GM12865 (cell line): ENCODE measurements at places on chromosomes 5 and 9.

DNA sequence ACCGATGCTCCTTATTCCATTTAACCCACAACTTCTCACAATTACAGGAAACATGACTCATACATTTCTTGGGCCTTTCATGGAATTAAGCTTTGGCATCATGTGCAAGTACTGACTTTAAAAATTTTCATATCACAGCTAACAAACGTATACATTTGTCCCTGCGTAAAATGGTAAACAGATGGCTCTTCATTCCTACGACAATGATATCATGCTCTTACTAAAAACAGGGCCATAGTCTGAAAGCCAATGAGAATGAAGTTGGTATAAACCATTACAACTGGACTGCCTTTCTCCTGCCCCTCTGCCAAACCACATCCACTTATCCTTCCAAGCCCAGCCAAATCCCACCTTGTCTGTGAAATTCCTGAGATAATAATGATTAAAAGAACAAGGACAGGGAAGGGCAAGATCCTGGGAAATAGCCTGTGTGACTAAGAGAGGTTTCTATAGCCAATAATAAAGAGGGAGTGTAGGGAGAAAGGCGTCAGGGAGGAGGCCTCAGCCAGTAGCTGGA lies 44.9 kb upstream of the ZNF366 start:
- no peak for DNase-seq

DNA sequence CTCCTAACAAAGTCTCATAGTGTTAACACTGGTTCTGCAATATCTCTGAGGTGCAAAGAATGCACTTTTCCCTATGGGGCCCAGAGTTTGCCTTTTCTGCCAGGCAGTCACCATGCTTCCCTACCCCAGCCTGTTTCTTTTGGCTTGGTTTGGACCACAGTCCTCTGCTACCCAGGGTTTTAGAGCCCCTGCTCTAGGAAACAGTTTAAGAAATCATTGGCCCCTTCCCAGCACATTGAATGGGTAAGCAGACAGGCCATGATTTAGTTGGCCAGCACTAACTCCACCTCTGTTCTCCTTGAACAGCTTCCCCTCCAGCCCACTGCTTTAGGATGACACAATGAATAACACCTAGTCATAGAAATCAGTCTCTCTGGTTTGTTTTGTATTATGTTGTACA lies 73.2 kb downstream of the UBAP1 start:
- DNase-seq: no peak

DNA sequence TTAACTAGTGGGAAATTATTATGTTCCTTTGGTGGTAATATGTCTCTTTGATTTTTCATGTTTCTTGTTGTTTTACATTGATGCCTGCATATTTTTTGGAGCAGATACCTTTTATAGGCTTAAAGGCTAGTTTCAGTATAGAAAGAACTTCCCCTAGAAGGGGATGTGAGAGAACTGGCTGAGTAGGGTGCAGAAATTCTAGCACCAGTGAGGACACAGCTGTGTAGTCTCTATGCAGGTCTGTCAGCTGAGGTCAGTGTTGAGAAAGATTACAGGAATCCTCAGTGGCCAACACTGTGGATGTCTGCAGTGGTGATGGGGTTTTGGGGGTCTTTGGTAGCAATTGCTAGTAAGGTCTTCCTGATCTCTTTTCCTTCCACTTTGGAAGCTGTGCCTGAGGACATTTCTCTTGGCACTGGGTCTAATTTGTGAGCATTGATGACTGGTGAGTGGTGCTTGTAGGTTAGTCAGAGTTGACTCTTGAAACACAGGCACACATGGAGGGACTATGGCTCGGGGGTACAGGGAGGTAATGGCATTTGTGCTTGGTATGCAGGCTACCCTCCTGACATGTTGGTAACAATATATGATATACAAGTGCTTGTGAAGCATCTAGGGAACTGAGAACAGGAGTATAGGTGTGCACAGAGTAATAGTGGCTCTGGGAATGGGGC lies 221.4 kb downstream of the SPATA31D1 start:
- DNase-seq: peak; percentile 9

GRCh38 chr9:121927636-121928035 lies 165.5 kb downstream of the TTLL11 start:
- DNase-seq: no peak

GRCh38 chr5:154242442-154242841 lies 51.9 kb downstream of the GALNT10 start:
- DNase-seq: no peak

- DNase-seq: no peak
Measured at GRCh38 chr5:73766902-73767301, 140.9 kb downstream of the ARHGEF28 start.

DNA sequence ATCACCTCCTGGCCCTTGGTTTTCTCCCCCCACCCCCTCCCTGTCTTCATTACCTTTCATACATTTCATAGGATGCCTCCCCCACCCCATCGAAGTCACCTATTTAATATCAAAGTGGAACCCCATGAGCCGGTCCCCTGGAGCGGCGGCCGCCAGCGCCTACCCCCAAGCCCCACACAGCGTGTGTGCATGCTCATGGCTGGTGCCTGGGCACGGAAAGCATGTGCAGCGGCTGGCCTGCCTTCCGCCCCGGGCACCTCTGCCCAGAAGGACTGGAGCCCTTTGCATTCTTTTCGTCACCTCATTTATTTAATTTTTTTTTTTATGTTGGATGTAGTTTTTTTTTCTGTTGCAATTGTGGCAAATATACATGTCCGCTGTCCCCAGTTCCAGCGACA lies 116.2 kb downstream of the WNK2 start:
- no peak for DNase-seq

- DNase-seq: no peak
Measured at GRCh38 chr5:43432486-43433375, 20.5 kb upstream of the CCL28 start.

GRCh38 chr9:128258326-128258725 lies 17.5 kb downstream of the GOLGA2 start:
- no peak for DNase-seq

DNA sequence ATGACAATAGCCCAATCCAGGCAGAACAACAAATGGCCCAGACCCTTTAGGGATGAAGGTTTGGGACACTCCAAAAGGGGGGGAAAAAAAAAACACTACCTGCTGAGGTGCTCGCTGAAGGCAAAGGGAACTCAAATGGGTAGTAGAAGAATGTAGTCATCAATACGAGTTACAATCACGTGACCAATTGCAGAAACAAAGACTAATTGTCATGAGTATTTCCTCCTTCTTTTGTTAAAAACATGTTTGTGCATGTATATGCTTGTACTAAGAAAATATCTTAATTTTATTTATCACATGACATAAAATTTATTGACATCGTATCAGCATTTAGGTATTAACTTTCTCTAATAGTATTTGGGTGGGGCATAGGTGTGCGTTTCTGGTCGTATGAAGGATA lies 743.5 kb downstream of the DNAH5 start:
- DNase-seq: no peak

GRCh38 chr5:97181856-97182545 lies 1.0 kb downstream of the RIOK2 start:
- no peak for DNase-seq
